ENCODE measurements at places on chromosomes 11 and 22.

DNA sequence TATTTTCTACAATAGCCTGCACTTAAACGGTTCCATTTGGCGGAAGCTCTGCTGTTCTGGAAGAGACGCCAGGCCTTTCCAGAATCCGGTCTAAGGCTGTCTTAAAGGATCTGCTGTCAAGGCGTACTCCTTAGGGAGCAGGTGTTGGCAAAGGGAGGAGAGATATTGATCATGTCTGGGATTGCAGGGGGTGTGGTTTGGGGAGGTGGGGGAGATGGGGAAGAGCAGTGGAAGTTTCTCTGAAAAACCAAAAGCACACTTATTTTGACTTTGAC, 22.5 kb upstream of the WNT11 start:
- DNase-seq: no peak

GRCh38 chr11:116052603-116053547, 548.7 kb upstream of the CADM1 start:
- DNase-seq: no peak

DNA sequence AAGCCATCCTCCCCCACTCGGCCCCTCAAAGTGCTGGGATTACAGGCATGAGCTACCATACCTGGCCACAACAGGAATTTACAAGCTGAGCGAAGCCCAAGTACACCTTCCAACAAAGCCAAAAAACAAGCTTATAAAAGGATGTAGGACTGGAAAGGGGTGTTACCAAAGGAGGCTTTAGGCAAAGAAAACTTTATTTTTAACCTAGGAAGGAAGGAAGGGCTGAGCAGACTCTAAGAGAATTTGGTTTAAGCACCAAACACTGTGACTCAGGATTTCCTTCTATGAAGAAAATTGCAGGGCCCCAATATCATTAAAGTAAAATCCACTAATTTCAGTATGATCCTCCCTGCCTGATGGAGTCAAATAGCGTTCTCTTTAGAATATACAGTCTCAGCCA, 12.1 kb downstream of the DENND5A start:
- DNase-seq: no peak

DNA sequence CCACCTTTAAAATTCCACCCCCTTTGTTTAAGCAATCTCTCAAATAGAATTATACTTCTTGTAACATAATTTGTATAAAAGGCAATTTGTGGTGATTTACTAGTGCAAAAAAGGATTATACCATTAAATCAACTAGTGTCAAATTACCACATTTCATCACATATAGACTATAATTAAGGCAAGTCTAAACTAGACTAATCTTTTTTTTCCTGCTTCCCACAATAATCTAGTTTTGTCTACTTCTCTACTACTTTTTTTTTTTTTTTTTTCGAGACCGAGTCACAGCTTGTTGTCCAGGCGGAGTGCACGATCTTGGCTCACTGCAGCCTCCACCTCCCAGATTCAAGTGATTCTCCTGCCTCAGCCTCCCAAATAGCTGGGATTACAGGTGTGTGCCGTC, 36.1 kb upstream of the FZD4 start:
- DNase-seq: no peak

- DNase-seq: no peak
Observed at GRCh38 chr22:47202819-47203553, 440.5 kb downstream of the TBC1D22A start.

- no peak for DNase-seq
Observed at GRCh38 chr11:3193373-3194015, 25.1 kb downstream of the MRGPRG start.

- no peak for DNase-seq
Observed at GRCh38 chr11:13318498-13319295, 41.1 kb downstream of the BMAL1 start.

DNA sequence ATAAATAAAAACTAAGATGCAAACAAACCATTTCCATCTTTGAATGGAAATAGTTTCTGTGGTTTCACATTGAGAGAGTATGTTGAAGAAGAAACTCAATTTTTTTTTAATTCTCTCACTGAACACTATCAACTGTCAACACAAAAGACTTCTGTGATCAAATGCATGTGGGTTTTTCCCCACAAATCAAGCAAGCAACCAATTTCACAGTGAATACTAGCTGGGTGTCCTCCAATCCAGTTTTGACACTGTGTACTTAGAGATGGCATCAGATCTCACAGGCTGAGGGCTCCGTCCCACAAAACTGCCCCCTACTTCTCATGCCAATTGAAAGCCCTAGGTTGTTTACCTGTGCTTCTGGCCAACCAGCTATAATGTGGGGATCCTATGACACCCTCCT, 34.5 kb downstream of the CTSC start:
- DNase-seq: no peak

- DNase-seq: no peak
Observed at GRCh38 chr11:21398195-21398594, 728.8 kb downstream of the NELL1 start.

- DNase-seq: no peak
Observed at GRCh38 chr11:67167091-67167490, 48.0 kb downstream of the KDM2A start.

- DNase-seq: no peak
Observed at GRCh38 chr11:86117001-86117711, 48.3 kb upstream of the PICALM start.

- DNase-seq: no peak
Observed at GRCh38 chr11:117924631-117925170, 4.5 kb downstream of the TMPRSS13 start.

All from COLO829 (cell line).